ENCODE measurements at places on chromosomes 5 and 9.

DNA sequence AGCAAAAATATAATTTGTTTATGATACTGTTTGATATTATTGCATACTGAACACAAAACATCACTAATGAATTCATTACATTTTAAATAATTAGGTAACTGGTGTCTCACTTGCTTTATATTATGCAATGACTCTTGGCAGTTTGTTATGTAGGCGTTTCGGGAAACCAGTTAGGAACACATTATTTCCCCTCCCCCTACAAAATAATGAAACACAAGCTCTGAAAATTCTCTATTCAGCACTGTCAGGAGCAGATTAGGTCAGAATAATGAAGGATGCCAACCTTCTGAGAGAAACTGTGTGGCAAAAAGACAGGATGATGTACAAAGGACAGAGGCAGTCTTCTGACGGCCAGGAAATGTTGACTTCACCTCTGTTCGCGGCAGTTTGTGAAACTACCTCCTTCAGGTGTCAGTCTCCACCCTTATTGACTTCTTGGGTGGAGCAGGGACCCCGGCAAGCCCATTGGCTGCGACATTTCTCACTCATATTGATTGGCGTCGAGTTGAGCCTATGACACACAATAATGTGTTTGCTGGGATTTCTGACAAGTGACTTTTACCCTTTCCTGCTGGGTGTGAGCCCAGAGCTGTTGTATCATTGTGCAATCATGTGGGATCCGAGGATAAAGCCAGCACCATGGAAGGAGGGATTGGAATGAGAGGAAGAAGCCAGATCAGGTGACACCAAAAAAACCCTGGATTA lies 33.9 kb downstream of the SH3PXD2B start:
- peak; percentile 78 for DNase-seq

- DNase-seq = no peak
Observed at GRCh38 chr5:174491265-174491664, 233.1 kb upstream of the MSX2 start.

DNA sequence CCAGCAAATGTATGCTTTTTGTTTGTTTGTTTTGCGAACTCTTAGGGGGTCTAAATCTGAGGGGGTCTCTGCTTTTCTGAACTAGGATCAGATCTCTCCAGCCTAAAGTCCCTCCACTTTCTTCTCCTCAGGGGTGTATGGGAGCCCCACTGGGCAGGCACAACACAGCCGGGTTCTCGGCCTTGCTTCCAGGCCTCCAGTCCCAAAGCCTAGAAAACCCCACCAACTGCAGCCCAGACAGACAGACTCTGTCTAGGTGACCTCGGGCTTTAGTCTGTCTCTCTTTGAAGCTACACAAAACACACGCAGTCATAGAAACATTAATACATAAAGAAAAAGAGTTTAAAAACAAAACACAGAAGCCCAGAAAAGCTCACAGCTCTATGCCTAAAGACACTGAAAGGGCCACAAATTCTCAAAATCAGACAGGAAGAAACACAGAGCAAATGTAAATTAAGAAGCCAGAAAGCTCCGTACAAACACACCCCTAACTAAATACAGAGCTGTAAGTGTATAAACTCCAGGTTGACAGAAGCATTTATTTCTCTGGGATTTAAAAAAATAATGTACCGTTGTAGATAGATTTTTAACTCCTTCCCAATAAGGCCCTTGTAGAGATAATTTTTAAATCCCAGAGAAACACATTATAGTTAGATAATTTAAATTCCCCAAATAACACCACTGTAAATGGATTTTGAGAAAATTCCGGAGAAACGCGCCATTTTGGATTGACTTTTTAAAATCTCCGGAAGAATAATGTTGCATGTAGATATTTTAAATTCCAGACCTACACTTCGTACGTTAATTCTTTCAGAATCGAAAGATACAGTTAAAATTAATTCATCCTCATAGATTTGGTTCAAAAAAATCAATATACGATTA lies 2.0 kb downstream of the PITX1 start:
- DNase-seq = no peak

GRCh38 chr9:106753155-106753671 lies 109.8 kb upstream of the ZNF462 start:
- no peak for DNase-seq

- no peak for DNase-seq
Observed at GRCh38 chr9:96660692-96661248, 5.7 kb upstream of the PRXL2C start.

DNA sequence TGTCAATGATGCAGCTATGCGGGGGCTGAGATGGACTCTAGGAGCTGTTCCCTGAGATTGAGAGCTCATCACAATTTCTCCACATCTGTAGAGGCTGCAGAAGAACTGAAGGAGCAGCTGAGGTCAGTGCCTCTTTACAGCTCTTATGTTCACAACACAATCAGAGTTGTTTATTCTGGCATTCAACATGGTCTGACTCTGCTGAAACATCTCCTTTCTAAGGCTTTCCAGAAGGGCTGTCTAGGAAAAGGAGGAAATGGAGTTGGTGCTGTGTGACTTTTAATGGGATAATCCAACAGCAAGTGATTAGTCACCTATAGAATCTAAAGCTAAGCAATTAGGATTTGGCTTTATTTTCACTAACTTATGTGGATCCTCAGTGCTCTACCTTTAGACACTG lies 6.0 kb downstream of the POU5F2 start:
- no peak for DNase-seq

DNA sequence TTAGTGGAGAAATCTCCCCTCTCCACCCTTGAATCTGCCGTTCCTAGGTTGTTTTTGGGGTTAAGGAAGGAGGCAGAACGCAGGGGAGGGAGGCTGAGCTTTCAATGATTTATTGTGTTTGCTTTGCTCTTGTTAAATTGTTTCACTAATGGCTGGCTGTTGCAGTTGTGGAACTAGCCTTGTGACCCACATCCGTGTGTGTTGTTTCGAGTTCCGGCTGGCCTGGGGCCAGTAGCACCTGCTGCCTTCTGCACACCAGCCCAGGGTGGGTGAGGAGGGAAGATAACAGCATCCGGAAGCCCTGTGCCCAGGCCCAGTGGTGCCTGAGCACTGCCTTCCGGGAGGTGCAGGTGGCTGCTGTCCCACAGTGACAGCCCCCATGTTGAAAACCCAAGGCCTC lies 3.6 kb downstream of the ERGIC1 start:
- peak; percentile 91 for DNase-seq
